Renal cortex interstitium (tissue), 15 donors: ENCODE measurements at places on chromosomes 7 and 10. TPM values are rescaled to one million over a fixed set of nuclear protein-coding genes. Genes with fewer than 3 reads are reported as not detected.

Gene VENTX
- 0.42 TPM for polyA plus RNA-seq

DNA sequence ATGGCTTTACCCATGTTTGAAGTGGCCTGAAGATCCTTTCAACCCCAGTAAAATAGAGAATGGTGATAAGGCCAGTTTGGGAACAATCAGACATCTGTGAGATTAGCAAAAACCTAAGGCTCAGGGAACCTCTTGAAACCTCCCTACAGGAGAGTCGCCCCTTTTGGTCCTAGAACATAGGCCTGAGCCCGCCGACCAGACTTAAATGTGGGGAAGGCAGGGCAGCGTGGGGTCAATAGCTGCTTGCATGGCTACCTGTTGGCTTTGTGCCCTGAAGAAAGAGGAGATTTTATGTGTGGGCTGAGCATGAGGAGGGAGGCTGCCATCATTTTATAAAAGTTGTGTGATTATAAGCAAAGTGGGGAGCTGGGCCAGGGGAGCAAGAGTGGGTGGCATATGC lies 97.6 kb upstream of the TBX20 start:
- no peak for DNase-seq

GRCh38 chr7:40655426-40655825 lies 520.6 kb downstream of the SUGCT start:
- no peak for DNase-seq

GRCh38 chr10:70722820-70723424 lies 50.6 kb downstream of the ADAMTS14 start:
- DNase-seq = no peak
